Esophagus muscularis mucosa (tissue), 4 donors: ENCODE measurements at places on chromosomes 2 and 18.

- DNase-seq: no peak
These were observed 109.6 kb downstream of the MEP1B start for GRCh38 chr18:32299484-32299883.

GRCh38 chr2:68391869-68392268 lies 26.8 kb downstream of the PLEK start:
- DNase-seq: no peak

- no peak for DNase-seq
These were observed 29.3 kb upstream of the DYNAP start for GRCh38 chr18:54561706-54562267.

- no peak for DNase-seq
These were observed 12.3 kb downstream of the FASTKD1 start for GRCh38 chr2:169561364-169561763.

DNA sequence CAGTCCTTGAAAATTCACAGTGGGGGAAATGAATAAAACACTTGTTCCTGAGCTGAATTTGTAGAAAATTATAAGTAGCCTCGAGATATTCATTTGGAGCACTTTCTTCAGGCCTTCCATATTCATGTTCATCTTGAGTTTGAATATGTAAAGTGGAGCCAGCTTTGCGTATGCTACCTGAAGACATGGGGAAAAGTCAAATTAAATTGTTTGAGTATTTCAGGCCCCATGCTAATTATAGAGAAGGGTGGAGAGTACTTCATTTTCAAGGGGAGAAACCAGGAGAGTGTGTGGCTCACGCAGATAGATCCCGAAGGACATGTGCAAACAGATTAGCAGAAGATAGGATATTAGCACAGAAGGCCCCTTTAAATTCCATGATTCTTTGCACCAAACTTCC lies 7.7 kb downstream of the RPRM start:
- DNase-seq: no peak
